ENCODE measurements at places on chromosomes 7 and 10. TPM values are rescaled to one million over a fixed set of nuclear protein-coding genes. Genes with fewer than 3 reads are reported as not detected.

Gene MAGI2
- 1.7 TPM for total RNA-seq

Gene ADAM22
- 3.6 TPM for total RNA-seq

Gene ACHE
- 0.27 TPM for total RNA-seq

Gene KLLN
- total RNA-seq = 2.1 TPM

Gene NEURL1
- total RNA-seq = 0.14 TPM

Gene ANKRD1
- 8.2 TPM for total RNA-seq

Gene APBB1IP
- total RNA-seq = not detected

Gene CADPS2
- 17.2 TPM for total RNA-seq

Gene IFRD1
- total RNA-seq = 277 TPM

Gene HMX2
- total RNA-seq = 1.1 TPM

Gene ZNF485
- 6.9 TPM for total RNA-seq

Gene UNCX
- not detected for total RNA-seq

Gene CUZD1
- total RNA-seq = 1.6 TPM

Gene PSD
- 0.32 TPM for total RNA-seq

Gene HGF
- not detected for total RNA-seq

Gene PSMG3
- 125 TPM for total RNA-seq

Gene AKR1C8
- 0.10 TPM for total RNA-seq

Gene FLNC
- 0.57 TPM for total RNA-seq

Measured in NCI-H460 (cell line).